ENCODE measurements at places on chromosomes 13 and 19.

GRCh38 chr13:73945382-73945781 is 188.8 kb downstream of the KLF12 start:
- DNase-seq: no peak

GRCh38 chr13:105957769-105958438 is 577.6 kb downstream of the EFNB2 start:
- DNase-seq: no peak

- DNase-seq: peak; percentile 93
These were observed at the start of gene ZNF625 for GRCh38 chr19:12156223-12157058. Gene ZNF625, minus strand, starts transcription at chr19:12156734. Its CDS starts 176 bp downstream, at chr19:12156558.

GRCh38 chr13:39415008-39415802 is 187.8 kb downstream of the LHFPL6 start:
- peak; percentile 71 for DNase-seq

DNA sequence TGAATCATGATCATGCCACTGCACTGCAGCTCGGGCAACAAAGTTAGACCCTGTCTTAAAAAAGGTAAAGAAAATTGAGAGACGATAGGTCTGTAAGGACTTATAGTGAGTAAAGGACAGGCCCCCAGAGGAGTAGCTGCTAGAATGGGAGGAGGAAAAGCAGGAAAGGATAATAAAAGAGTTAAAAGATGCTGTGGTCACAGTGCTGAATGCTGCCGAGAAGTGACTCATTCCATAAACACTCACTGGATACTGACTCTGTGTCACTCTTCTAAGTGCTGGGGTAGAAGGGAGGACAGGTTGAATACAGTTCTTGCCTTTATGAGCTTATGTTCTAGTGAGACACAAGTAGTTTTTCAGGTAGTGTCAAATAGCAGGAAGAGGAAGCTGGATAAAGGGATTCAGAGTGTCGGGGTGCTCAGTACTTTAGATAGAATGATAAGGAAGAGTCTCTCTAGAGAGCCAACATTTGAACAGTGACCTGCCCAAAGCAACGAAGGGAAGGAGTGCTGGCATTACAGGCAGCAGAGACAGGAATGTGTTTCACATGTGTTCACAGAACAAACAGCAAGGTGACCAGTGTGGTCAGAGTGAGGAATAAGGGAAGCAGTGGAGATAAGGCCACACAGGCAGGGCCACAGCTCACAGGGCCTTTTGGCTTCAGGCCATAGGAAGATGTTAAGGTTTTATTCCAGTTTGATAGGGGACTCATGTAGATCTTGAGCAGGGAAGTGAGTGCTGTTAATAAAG is 1240.5 kb downstream of the UQCRFS1 start:
- DNase-seq: no peak

GRCh38 chr13:70188567-70188966 is 80.3 kb upstream of the KLHL1 start:
- DNase-seq: no peak

DNA sequence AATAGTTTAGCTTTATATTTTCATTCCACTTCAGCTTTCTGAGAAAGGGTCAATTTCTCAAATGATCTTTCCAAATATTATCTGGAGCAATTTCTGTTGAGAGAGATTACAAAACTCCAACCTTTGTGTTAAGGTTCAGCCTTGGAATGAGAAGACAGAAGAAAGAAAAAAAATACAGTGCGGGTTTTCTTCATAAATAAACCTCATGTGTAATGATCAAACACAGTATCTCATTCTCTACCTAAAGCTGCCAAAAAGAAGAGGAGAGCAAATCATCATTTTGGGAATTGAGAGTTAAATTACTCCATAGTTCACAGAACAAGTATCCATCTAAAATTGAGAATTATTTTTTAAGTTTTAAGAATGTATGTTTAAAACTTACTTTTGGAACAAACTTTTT is 420.5 kb downstream of the KLF5 start:
- no peak for DNase-seq

GRCh38 chr19:49567861-49568441 is 12.4 kb downstream of the NOSIP start:
- no peak for DNase-seq

DNA sequence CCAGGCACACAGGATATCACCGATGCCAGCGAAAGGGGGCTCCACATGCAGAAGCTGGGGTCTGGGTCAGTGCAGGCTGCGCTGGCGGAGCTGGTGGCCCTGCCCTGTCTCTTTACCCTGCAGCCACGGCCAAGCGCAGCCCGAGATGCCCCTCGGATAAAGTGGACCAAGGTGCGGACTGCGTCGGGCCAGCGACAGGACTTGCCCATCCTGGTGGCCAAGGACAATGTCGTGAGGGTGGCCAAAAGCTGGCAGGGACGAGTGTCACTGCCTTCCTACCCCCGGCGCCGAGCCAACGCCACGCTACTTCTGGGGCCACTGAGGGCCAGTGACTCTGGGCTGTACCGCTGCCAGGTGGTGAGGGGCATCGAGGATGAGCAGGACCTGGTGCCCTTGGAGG is 7.2 kb downstream of the NCAN start:
- DNase-seq: no peak

GRCh38 chr13:30403456-30403855 is 18.8 kb upstream of the UBE2L5 start:
- no peak for DNase-seq

- DNase-seq: no peak
These were observed at the start of gene FXYD7 for GRCh38 chr19:35143231-35143715. Gene FXYD7, plus strand, starts transcription at chr19:35143255. Its CDS starts 79 bp downstream, at chr19:35143334.

DNA sequence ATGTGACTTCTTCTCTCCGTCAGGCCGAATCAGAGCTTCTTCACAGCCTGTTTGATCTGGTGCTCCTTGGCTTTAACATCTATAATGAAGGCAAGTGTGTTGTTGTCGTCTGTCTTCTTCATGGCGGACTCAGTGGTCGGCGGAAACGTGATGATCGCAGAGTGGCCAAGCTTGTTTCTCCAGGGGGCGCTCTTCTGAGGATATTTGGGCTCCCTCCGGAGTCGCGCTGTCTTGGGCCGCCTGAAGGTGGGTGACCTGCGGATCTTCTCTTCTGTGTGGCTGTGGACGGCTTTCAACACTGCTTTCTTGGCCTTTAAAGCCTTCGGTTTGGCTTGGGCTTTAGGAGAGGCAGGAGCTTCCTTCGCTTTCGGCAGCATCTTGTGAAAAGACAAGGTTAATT is 9.8 kb downstream of the TPRX1 start:
- DNase-seq: no peak

DNA sequence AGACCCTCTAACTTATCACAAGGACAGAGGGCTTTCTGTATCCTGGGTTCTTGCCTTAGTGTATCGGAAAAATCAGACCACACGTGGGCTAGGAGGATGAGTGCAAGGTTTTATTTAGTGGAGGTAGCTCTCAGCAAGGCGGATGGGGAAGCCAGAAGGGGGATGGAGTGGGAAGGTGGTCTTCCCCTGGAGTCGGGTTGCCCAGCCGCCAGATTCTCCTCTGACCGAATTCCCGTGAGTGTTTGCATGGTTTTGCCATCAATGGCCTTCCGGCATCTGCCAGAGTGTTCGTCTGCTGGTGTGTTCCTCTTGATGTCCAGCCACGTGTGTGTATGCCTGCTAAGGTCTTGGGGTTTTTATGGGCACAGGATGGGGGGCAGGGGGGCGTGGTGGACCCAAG is 1335.1 kb upstream of the SPRY2 start:
- DNase-seq: no peak

GRCh38 chr13:95642999-95643398 is 1.5 kb downstream of the DZIP1 start:
- DNase-seq: no peak

DNA sequence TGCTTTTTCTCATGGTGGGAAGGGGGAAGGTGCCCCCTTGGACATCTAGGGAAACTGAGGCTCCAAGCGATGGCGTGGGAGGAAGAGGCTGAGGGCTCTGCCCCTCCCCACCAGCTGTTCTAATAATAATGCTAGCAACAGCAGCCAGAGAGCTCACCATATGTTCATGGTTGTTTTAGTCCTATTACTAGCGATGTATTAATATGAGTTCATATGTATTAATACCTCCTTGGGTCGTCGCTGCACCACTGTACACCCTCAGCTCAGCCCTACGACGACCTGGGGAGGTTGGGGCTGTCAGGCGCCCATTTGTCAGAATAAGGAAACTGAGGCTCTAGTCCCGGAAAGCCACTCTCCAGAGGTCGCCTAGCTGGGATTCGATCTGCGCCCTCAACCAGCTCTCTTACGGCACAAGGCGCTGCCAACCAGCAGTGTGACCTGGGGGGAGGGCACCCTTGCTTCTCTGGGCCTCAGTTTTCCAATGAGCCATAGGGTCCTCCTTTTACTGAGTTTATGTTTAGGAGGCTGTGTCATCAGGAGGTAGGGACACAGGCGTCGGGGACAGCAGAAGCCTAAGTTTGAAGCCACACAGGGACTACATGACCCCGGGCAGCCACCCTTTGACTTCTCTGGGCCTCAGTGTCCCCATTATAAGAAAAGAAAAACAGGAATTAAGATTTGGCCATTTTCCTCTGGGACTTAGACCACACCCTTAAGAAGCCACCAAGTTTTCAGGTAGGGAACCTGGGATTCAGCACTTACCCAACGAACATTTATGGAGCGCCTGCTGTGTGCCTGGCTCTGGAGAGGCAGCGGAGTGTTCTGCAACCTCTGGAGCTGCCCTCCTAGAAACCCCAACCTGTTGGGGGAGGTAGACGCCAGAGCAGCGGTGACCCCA is 664 bp downstream of the MAST3 start:
- no peak for DNase-seq

- no peak for DNase-seq
These were observed 179.4 kb downstream of the NDFIP2 start for GRCh38 chr13:79660361-79660760.

GRCh38 chr13:89281331-89281730 is 1610.2 kb downstream of the SLITRK5 start:
- no peak for DNase-seq

Measured in left ventricle myocardium superior (tissue), 1 donor.